ENCODE measurements at places on chromosomes 7 and 10. TPM values are rescaled to one million over a fixed set of nuclear protein-coding genes. Genes with fewer than 3 reads are reported as not detected.

UBE2H gene
- 93.4 TPM for total RNA-seq

ITPRID1 gene
- total RNA-seq, result not detected

DNA sequence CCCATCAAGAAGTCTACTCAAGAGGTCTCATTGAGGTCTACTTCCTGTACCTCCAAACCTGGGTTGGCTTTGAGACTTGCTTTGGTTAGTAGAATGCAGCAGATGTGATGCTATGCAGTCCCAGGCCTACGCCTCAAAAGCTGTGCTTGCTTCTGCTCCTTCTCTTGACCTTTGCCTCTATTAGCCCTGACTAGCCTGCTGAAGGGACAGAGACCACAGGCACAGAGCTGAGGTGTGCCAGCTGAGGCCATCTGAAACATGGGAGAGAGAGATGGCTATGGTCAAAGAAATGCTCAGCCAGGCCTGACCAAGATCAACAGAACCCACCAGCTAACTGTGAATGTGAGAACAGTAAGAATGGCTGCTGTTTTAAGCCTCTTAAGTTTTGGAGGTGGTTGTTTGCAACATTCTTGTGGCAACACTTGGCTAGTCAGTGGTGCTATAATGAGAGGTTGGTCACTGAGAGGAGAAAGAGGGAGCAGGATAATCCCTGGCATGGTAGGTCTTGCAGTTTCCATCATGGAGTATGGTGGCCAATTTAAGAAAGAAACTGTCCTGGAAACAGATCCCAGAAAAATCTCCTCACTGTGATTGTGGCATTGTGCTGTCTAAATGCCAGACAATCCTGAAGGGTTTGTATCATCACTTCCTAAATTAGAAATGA, 176.1 kb upstream of the PHYHIPL start:
- no peak for DNase-seq

DNA sequence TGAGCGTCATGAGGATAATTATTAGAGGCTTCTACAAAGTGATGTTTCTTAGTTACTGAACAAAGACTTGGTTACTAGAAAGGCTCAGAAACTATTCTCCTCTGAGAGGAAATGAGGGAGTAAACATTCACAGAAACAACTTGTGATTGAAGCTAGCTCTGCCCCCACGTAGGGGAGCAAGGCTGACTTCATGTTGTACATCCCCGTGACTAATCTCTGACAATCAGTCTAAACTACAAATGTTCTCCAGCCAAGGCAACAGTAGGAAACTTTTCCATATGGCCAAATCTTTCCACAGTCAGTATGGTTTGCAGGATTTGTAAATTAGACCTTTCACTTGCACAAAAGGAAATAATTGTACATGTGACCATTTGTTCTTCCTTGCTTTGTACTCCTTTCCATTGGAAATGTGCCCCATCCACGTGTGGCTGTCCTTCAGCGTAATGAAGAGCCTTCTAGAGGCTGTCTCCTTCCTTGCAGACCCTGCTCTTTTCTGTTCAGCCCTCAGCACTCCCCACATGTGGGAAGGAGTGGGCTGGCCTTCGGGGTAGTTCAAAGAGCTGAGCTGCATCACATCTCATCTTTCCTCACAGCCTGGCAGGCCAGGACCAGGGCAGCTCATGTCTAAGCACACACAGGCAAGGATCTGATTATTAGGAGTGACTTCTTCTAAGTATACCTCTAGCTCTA, 93.5 kb downstream of the PCGF5 start:
- no peak for DNase-seq

CHST12 gene
- 4.7 TPM for total RNA-seq

DNA sequence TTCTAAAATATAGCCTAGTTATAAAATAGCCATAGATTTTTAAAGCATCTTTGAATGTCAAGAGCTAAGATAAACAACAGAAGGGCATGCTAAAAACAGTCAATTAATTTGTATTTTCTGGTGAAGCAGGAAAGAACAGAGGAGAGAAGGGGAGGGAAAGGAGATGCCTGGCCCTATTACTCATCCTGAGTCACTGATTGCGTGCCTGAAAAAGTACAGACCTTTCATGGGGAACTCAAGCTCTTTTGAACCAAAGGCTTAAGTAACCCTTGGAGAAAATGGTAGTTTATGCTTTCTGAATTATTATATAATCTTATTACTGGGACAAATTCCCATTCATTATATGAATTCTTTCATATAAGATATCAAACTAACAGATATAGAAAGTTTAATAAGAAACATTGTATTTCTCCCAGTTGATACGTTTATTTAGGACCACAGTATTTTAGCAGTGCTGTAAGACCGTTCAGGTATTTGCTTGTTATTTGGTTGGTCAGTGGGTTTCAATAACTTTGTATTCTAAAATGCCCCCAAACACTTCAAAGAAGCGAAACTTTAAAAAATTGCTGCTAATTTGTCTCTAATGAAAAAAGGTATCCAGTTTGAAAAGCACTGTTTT, 151.3 kb downstream of the HGF start:
- no peak for DNase-seq

MMP21 gene
- total RNA-seq, result not detected

GRCh38 chr10:89526358-89526757, 9.0 kb downstream of the SLC16A12 start:
- no peak for DNase-seq

DNA sequence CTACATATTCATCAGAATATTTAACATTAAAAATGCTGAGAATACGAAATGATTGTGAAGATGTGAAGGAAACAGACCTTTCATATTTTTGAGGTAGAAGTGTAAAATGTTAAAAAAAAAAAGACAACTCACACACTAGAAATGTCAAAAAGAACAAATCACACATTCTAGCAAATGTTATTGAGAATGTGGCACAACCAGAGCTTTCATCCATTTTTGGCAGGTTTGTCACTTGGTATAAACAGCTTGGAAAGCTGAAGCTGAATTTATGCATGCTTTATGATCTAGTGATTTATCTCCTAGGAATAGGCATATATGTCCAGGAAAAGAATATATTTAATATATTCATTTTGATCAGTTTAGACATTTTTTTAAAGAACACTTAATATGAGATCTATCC, 784.9 kb upstream of the GHITM start:
- no peak for DNase-seq

All from body of pancreas (tissue), 4 donors.